ENCODE measurements at places on chromosomes 3 and 15.
A peak's percentile ranks its signal among the peaks of the same experiment; 100 is the strongest.

- no peak for DNase-seq
Measured at GRCh38 chr15:98734466-98735199, 86.3 kb downstream of the IGF1R start.

DNA sequence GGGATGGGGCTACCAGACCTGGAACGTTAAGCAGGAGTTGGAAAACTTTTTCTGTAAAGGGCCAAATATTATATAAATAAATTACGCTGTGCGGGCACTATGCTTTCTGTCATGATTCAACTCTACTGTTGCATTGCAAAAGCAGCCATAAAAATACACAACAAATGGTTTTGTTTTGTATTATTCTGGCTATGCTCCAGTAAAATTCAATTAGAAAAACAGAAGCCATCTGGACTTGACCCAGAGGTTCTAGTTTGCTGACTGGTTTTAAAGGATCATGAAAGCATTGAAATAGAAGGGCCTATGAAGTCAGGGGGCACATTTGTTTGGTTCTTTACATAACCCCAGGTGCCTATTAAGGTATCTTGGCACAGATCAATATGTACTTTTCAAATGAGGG, 647.4 kb upstream of the LMCD1 start:
- no peak for DNase-seq

DNA sequence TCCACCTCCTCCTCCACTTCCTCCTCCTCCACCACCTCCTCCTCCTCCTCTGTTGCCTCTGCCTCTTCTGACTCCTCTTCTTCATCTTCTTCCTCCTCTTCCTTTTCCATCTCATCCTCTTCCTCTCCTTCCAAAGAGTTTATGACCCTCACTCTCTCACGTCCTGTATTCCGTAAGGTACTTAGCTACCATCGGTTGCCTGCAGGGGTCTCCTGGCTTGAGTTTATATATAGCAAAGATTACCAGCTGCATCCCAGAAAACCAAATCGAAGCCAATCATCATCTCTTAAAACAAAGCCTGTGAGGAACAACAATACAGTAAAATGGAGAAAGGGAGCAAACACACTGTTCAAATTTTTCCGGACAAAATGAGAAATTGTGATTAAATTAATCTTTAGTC, 317.4 kb downstream of the C3orf38 start:
- no peak for DNase-seq

DNA sequence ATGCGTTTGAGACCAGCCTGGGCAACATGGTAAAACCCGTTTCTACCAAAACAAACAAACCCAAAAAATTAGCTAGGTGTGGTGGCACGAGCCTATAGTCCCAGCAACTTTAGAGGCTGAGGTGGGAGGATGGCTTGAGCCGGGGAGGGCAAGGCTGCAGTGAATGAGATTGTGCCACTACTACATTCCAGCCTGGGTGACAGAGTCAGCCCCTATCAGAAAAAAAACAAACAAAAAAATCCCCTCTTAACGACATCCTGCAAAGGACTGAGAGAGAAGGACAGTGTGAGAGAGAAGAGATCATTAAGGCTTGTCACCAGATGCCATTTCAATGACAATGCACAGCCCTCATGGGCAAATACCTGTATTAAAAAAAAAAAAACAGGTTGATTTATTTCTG, 266.7 kb upstream of the ATP10A start:
- DNase-seq = peak; percentile 31

- no peak for DNase-seq
Measured at GRCh38 chr3:87307805-87308204, 31.4 kb upstream of the POU1F1 start.

GRCh38 chr3:87335931-87336330, 59.5 kb upstream of the POU1F1 start:
- no peak for DNase-seq

DNA sequence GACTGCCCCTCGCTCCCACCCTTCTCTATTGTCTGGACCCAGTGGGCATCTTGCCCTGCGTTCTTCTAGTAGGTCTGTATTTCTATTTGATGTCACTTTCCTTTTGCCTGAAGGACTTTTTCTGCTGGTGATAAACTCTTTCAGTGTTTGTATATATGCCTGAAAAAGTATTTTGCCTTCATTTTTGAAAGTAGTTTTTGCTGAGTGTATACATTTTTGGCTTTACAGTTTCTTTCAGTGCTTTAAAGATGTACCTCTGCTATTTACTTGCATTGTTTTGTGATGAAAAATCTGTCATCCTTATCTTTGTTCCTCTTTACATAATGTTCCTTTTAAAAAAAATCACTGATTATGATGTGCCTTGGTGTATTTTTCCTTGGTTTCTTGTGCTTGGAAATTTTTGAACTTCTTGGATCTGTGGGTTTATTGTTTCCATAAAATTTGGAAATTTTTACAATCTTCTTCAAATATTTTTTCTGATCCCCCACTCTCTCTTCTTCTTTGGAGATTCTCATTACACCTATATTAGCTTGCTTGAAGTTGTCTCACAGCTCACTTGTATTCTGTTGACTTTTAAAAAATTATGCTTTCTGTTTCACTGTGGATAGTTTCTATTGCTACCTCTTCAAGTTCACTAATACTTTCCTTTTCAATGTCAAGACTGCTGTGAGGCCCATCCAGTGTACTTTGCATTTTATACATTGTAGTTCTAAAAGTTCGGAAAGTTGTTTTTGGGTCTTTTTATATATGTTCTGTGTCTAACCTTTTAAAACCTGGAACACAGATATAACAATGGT, 67.8 kb downstream of the RGMA start:
- DNase-seq = no peak

GRCh38 chr3:118495206-118495605, 539.4 kb downstream of the IGSF11 start:
- no peak for DNase-seq

GRCh38 chr15:48564690-48565089, 80.8 kb downstream of the FBN1 start:
- DNase-seq = no peak

- DNase-seq = no peak
Measured at GRCh38 chr3:54486317-54486716, 364.0 kb downstream of the CACNA2D3 start.

GRCh38 chr15:82968066-82968465, 15.5 kb upstream of the HOMER2 start:
- no peak for DNase-seq

DNA sequence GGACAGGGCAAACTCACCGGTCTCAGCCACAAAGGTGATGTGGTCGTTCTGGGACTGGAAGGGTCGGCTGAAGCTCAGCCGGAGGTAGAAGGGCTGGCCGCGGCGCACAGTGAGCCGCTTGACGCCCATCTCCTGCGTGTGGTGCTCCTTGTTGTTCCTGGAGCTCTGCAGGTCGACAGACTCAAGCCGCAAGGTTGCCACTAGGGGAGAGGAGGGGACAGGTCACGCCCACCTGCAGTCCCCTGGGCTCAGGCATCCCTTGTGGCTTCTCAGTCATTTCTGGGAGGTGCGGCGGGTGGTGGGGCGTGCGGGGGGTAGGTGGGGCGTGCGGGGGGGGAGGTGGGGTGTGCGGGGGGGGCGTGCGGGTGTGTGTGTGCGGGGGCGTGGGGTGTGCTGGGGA, 26.7 kb upstream of the TGM5 start:
- DNase-seq = peak; percentile 31

- DNase-seq = no peak
Measured at GRCh38 chr3:194101592-194102432, 34.1 kb upstream of the HES1 start.

DNA sequence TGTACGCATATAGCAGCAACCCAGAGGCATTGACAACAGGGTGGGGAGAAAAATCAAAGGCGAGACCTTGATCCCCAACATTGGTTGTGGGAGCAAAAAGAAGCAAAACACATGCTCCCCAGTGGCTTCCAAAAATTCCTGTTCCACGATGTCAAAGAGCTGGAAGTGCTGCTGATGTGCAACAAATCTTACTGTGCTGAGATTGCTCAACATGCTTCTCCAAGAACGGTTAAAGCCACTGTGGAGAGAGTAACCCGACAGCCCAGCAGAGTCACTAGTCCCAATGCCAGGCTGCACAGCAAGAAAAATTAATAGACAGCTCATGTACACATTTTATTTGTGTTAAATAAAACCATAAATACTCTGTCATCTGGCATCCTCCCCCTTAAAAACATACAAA, 179.9 kb upstream of the PFN2 start:
- no peak for DNase-seq

- DNase-seq = no peak
Measured at GRCh38 chr3:152309535-152310307, 41.0 kb downstream of the MBNL1 start.

- no peak for DNase-seq
Measured at GRCh38 chr3:110070161-110070916, 733.0 kb upstream of the DPPA4 start.

- DNase-seq = no peak
Measured at GRCh38 chr3:52792961-52793695, 1.5 kb upstream of the ITIH3 start.

DNA sequence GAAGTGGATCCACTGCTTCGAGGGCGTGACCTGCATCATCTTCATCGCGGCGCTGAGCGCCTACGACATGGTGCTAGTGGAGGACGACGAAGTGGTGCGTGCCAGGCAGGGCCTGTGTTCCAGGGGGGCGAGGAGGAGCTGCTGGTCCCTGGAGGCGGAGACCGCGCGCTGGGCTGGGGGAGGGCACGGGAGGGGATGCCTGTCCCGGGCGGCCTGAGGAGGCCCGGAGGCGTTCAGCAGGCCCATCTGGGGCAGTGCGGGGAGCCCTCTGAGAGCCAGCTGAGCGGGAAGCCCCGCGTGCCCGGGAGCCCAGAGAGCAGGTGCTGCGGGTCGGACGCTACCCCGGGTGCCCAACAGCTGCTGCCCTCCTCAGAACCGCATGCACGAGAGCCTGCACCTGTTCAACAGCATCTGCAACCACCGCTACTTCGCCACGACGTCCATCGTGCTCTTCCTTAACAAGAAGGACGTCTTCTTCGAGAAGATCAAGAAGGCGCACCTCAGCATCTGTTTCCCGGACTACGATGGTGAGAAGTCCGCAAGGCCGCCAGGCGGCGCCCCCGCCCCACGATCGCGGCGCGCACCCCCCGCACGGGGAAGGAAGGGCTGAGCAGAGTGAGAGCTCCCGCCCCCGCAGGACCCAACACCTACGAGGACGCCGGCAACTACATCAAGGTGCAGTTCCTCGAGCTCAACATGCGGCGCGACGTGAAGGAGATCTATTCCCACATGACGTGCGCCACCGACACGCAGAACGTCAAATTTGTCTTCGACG, 2.9 kb downstream of the GNAT1 start:
- no peak for DNase-seq

DNA sequence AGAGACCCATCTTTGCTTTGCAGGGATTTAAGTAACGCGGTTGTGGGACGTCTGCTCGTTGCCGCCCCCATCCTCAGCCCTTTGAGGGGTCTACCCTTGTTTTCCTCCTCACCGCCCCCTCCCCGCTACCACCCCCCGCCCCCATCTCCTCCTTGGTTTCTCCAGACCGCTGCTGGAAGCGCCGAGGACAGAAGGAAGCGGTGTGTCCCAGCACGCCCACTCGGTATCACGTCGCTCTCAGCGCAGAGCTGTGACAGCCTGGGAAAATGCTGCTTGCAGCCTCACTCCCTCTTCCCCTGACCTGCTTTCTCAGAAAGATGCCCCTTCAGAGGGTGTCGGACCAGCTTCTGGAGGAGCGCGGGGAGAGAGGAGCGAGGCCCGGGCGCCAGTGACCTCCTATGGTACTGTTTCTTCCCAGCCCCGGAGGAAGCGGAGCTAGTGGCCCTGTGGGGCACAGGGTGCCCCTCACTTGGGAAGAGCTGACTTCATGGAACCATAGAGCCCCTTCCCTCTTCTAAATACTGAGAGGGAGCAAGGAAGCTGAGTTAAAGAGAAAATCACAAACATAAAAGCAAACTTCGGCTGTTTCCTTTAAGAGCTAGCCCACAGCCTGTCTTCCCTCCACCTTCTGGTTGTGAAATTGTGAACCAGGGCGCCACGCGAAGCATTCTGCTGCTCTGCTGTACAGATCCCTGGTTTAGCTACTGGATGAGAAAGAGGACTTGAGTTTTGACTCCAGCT, 698 bp downstream of the IL1RAP start:
- DNase-seq = no peak

GRCh38 chr3:127456471-127457093, 134.0 kb downstream of the TPRA1 start:
- DNase-seq = no peak

DNA sequence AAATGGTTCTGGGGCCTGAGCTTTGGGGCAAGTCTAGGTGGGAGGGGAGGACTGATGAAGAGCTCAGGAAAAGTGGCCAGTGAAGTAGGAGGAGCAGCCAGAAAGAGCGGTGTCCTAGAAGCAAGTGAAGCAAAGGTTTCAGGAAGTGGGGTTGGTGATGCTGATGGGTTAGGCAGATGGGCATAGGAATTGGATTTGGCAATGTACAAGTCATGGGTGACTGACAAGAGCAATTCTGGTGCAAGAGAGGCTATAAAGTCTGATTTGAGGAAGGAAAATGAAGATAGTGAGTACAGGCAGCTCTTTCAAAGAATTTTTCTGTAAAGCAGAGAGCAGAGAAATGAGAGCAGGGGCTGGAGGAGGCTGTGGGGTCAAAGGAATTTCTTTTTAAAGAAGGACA, 19.7 kb downstream of the ALPK3 start:
- DNase-seq = no peak

GRCh38 chr3:2623436-2623835, 486.7 kb downstream of the IL5RA start:
- DNase-seq = no peak

GRCh38 chr15:64247535-64247905, 84.7 kb upstream of the PPIB start:
- DNase-seq = no peak

DNA sequence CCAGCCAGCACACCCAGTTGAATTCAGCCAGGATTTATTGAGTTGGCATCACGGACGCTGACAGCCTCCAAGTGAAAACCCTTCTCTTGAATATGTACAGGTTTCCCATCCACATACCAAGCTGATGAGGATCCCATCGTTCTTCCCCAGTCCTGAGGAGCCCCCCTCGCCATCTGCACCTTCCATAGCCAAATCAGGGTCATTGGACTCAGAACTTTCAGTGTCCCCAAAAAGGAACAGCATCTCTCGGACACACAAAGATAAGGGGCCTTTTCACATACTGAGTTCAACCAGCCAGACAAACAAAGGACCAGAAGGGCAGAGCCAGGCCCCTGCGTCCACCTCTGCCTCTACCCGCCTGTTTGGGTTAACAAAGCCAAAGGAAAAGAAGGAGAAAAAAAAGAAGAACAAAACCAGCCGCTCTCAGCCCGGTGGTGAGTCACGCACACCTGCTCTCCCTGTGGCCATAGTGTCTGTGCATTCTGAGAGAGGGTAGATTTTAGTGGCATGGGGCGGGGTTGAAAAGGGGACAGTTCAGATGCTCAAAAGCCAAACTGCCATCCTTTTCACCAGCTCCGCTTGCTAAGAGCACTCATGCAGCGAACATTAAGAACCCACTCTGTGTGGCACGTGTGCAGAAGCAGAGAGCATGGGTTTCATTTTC, 51.2 kb downstream of the KLHL25 start:
- DNase-seq = no peak

DNA sequence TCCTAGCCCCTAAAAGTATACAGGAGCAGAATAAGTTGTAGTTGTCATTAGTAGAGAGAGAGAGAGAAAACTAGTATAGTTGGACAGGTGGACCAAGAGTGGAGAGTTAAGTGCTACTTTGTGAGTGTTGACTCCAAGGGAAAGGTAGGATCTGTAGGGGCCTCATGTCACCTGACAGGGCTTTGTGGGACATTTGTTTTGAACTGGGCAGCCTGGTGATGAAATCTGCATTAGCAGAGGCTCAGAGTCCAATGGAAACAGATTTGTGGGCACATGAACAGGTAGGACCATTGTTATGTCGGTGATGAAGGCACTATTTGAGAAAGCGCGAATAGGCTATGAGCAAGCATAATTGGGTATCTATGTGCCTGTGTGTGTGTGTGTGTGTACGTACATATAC, 43.5 kb downstream of the SGO1 start:
- DNase-seq = no peak
